Right cardiac atrium (tissue), 5 donors: ENCODE measurements at places on chromosomes 5 and 9. TPM values are rescaled to one million over a fixed set of nuclear protein-coding genes. Genes with fewer than 3 reads are reported as not detected.

DNA sequence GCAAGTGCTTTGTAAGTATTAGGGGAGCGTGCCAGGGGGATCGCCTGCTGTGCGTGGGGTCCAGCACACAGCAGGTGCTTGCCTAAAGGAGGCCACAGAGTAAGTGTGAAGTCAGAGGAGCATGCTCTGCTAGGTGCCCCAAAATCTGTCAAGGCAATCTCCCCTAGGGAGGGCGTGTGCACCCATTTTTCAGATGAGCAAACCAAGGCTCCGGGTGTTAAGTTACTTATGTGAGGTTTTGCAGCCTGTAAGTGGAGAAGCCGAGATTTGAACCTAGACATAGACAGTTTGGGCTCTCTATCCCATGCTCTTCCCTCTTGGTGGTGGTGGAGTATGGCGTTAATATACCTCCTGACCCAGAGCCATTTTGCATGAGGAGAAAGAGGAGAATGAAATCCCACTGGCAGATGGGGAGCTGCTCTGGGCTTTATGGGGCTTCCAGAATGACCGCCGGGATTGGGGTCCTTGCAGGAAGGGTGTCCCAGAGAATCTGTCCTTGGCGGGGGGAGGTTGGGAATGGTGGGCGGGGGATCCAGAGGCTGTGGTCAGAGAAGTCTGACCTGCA lies 14.1 kb downstream of the NDST1 start:
- DNase-seq = no peak

DNA sequence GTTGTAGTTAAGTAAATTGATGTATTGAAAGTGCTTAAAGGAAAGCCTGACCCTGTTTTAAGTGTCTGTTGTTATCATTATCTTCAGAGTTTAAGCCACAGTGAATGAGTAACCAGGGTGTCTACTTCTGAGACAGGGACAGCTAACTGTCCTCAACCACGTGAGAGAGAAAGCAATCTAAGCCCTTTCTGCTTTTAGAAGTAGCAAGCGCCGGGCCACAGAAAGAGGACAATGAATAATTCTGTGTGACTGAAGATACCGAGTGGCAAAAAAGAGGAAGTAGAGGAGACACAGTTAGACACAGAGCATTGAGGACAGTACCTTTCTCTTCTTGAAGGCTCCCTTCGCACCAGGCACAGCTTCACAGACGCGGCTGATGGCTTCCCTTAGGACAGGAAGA lies 86.3 kb downstream of the S1PR3 start:
- no peak for DNase-seq

DNA sequence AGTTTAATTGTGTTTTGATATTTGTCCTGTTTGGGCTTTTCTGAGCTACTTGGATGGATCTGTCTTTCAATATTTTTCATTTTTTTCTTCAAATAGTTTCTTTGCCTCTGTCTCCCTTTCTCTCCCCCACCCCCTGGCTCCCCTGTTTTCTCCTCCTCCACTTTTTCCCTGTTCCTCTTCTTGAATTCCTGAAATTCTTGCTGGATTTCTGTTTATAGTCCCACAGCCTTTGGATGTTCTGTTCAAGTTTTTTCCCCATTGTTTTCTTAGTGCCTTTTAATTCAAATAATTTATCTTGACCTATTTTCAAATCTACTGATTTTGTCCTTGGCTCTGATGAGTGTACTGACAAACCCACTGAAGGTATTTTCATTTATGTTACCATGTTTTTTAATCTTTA lies 113.0 kb downstream of the VPS13A start:
- DNase-seq = no peak

- no peak for DNase-seq
These were observed 36.1 kb upstream of the RANBP6 start for GRCh38 chr9:6051511-6051950.

GRCh38 chr9:79639354-79639753 lies 67.6 kb downstream of the TLE4 start:
- no peak for DNase-seq

DNA sequence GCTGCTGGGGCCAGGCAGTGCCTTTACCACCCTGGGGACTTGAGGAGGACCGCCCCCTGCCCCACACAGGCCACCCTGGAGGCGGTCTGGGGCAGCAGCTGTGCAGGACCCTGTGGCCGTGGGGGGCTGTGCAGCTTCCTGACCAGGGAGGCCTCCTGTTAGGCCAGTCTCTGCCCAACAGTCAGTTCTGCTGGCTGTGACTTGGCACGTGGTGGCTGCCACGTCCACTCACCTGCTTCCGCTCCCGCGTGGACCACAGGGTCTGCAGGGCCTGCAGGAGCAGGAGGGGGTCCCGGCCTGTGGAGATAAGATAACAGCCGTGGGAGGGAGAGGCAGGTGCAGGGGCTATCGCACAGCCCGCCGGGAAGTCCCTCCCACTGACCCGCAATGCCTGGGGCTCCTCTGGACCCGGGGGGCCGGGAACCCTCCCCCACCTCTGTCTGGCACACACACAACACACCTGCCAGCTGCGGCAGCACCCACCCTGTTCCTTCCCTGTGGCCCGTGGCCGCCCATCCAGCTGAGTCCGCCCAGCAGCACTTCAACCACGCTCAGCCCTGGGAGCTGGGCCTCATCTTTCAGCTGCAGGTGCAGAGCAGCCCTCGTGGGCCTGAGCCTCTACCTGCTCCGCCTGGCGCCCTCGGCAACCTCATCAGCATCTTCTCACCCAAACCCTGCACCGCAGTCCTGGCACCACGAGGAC lies 39.7 kb downstream of the EXD3 start:
- DNase-seq = peak; percentile 11

DNA sequence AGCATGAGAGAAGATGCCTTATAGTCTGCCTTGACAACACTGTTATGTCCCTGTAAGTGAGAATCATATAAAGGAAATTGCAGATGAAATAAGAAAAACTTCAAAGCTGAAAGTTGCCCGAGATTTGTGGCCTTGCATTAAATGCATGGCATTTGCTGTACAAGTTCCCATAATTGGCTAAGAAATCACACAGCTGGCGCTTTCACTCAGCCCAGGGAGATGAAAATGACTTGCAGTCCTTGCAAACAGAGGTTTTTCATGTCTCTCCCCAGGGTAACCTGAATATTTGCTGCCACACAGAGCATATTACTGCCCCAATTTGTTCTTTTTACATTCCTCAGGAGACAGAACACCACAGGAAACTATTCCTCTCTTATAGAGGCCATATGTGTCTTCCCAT lies 174.8 kb downstream of the FAM114A2 start:
- no peak for DNase-seq

GRCh38 chr5:158022837-158023236 lies 163.9 kb upstream of the CLINT1 start:
- DNase-seq = no peak

DNA sequence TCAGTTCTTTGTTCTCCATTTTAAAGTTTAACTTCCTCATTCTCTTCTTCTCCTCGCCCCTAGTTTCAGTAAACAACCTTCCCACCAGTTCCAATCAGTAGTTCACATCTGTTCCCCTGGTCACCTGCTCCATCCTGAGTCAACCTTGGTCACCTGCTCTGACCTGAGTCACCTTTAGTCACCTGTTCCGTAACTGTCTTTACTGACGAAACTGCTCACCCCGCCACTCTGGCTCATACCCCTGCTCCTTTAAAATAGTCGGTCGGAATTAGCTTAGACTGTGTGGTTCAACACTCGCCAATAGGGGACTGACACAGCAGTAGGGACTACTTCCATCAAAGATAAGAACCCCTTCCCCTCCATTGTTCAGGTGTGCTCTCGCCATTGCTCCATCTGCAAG lies 76.3 kb upstream of the GPBP1 start:
- DNase-seq = no peak

DNA sequence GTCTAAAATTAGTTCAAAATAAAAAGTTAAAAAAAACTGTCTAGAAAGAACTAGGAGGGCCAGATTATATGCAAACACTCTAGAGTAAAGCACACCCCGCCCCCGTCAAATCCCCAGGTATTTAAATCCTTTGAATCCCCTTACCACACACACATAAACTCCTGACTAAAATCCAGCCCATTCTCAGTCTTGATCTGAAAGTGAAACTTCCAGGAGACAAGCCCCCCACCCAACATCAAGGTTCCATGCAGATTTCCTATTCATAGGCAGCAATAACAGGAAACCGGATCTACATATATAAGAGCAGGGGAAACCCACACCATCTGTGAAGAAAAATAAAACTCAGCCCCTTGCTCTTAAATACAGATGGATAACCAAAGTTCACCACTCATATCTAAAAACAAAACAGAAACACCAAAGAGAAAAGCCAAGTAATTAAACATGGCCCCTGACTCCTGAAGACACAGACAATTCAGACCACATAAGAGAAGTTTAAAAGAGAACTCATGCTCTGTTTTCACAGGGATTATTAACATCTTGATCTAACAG lies 42.3 kb downstream of the MARCHF3 start:
- no peak for DNase-seq

- DNase-seq = no peak
These were observed 102.9 kb upstream of the LRRTM2 start for GRCh38 chr5:138978080-138978479.

DNA sequence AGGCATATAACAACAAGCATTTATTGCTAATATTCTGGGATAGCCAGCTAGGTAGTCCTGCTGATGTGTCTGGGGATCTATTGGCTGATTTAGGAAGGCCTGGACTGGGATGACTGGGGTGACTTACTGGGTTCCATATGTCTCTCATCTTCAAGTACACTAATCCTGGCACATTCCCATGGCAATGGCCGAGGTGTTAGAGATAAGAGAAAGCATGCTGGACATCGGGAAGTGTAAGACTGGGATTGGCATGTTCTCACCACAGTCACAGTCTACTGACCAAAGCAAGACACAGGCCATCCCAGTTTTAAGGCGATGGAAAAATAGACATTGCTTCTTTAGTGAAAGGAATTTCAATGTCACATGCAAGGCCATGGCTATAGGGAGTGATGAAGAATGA lies 29.7 kb downstream of the F2R start:
- no peak for DNase-seq

DNA sequence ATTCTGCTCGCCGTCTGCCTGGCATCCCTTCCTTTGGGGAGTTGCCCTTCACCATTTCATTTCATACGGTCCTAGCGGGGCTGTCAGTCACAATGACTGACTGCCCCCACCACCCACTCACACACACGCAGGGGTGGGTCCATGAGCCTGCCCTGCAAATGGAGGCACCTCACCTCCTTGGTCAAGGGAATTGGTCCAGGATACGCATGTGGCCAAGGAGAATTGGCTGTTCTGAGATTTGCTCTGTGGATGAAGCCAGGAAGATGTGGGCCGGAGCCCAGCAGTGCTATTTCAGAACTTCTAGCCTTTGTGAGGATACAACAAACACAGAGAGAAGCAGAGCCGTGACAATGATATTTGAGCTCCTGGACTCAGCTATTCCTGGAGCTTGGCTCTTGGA lies 17.0 kb downstream of the C1QTNF2 start:
- peak; percentile 85 for DNase-seq

GRCh38 chr9:15867334-15867733 lies 314.5 kb downstream of the CCDC171 start:
- no peak for DNase-seq

GRCh38 chr9:534886-535285 lies 306.6 kb upstream of the DMRT1 start:
- peak; percentile 54 for DNase-seq

GRCh38 chr9:132207839-132208615 lies 46.2 kb downstream of the NTNG2 start:
- no peak for DNase-seq

DNA sequence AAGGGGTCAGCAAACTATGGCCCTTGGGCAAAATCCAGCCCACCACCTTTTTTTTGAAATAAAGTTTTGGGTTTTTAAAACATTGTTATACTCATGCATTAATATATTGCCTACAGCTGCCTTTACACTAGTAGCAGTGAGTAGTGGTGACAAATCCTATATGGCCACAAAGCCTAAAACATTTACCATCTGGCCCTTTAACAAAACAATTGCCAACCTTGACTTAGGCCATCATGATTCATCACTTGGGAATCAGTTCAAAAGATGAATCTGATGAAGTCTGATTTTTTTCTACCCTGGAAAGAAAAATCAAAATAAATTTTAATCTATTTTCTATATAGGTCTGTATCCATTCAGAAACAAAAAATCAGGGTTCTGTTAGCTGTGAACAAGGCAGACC lies 484.9 kb downstream of the BNC2 start:
- no peak for DNase-seq

GRCh38 chr9:118331622-118332045 lies 627.4 kb downstream of the TLR4 start:
- DNase-seq = peak; percentile 9

DNA sequence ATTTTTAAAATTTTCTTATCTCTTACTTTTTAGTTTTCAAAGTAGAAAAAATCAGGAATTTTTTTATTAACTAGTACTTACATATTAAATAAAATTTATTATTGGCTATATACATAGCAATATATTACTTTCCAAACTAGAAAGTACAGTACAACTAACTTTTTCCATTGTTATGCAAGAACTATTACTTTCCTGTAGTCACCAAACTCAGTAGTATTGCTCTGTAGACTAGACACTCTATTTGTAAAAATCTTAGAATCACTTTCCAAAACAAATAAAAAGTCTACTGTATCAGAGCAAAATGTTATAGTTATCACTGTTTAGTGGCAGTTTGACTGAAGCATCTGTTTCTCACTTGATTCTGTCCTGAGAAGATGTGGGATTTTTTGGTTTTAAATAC lies 55.3 kb upstream of the MACIR start:
- no peak for DNase-seq

DNA sequence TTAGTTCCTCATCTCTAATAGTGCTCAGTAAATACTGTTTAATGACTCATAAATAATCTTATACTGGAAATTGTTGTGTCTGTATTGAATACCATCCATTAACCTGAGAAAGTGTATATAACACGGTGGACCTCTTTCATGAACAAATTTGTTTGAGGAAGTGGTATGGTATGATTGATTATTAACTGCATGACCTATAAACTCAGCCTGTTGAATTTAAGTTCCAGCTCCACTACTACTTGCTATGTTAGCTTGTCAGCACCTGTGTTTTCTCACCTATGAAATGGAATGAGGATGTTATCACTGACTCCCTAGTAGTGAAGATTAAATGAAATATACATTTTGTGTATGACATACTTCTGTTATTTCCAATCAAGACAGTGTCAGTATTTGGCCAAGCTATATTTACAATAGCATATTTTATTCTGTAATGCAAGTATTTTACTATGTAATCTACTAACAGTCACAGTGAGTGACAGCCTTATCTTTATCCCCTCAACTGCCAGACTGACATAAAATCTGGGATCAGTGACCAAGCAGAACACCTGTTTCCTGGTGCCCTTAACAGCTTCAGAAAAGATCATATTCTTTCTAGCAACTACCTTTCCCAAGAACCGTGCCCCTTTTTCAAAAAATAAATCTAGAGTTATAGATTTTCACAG lies 77.3 kb upstream of the ITGA1 start:
- DNase-seq = no peak

Gene SLCO6A1
- not detected for polyA plus RNA-seq

Gene CYLC2
- not detected for polyA plus RNA-seq

Gene MAPK9
- 20.1 TPM for polyA plus RNA-seq

Gene THBS4
- polyA plus RNA-seq = 6.9 TPM

Gene GALNT10
- 3.4 TPM for polyA plus RNA-seq

Gene MORN5
- polyA plus RNA-seq = 0.25 TPM

Gene SFXN1
- 14.7 TPM for polyA plus RNA-seq

Gene TRAF1
- polyA plus RNA-seq = 3.9 TPM

Gene PHYHD1
- polyA plus RNA-seq = 57.8 TPM

Gene LVRN
- polyA plus RNA-seq = 1.3 TPM
